Activated T-cell treated with anti-CD3 and anti-CD28 coated beads, Interleukin-2, amount 50 U/mL, for 72 hours (primary cell): ENCODE measurements at places on chromosomes 3 and 15.

DNA sequence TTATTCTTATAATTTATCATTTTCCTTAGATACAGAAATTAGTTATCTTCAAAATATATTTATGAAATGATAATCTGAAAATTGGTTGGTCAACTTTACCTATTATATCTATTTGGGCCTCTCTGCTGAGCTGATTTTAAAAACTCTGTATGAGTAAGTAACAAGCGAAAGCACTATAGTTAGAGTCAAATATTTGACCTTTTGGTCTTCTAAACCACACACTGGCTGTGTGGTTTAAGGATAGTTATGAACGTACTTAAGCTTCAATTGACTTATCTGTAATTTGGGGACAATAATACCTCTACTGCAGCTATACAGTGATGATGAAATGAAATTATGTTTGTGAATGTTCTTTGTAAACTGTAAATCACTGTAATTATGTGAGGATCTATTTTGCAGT is 763.9 kb upstream of the GRM7 start:
- no peak for DNase-seq

- DNase-seq, result no peak
Measured at GRCh38 chr3:151864423-151865101, 8.9 kb upstream of the SUCNR1 start.

DNA sequence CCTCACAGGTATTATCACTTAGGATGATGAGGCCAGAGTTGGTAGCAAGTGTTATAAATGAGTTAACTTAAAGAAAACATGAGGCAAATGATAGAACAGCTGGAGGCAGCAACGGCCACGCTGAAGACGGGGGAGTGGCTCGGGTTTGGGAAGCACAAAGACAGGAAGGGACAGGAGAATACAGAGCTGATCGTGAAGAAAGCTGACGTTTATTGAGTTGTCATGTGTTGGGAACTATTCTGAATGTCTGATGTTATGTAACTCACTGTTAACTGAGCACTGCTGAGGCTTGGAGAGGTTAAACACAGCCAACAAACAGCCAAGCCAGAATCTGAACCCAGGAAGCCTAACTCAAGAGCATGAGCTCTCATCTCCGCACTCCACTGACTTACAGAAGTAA is 42.3 kb downstream of the FGD5 start:
- DNase-seq, result no peak

GRCh38 chr3:84077479-84077878 is 881.3 kb upstream of the CADM2 start:
- DNase-seq, result no peak

DNA sequence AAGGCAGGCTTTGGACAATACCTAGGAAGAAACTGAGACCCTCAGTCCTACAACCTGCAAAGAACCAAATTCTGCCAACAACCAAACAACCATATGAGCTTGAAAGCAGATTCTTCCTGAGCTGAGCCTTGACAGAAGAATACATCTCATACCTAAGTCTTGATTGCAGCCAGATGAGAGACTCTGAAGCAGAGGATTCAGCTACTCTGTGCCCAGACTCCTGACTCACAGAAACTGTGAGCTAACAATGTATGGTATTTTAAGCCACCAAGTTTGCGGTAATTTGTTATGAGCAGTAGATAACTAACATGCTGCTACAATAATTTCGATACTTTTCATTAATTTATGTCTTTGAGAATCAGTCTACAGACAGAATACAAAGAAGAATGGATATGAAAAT is 325.1 kb upstream of the CBLB start:
- DNase-seq, result no peak

DNA sequence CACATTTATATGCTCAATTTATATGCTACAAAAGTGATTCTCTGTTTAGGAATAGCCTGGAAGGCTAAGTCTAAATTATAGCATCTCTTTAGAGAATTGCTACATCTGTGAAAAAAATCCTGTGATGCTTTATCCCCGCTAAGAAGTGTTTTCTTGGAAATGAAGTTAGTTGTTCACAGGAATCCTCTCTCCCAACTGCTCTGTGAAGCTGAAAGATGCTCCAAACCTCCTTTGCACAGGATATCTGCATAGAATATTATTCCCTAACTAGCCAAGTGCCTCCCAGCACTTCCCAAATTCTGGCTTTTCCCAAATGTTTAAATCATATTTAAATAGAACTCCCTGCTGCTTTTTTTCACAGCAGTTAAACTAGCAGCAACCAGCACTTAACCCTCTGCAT is 132.2 kb downstream of the SRGAP3 start:
- no peak for DNase-seq
